ENCODE measurements at places on chromosomes 3 and 15. TPM values are rescaled to one million over a fixed set of nuclear protein-coding genes. Genes with fewer than 3 reads are reported as not detected.

GRCh38 chr3:156176048-156176447 is 55.7 kb downstream of the KCNAB1 start:
- no peak for DNase-seq

- DNase-seq, result no peak
Observed at GRCh38 chr15:38549222-38549621, 15.4 kb downstream of the RASGRP1 start.

DNA sequence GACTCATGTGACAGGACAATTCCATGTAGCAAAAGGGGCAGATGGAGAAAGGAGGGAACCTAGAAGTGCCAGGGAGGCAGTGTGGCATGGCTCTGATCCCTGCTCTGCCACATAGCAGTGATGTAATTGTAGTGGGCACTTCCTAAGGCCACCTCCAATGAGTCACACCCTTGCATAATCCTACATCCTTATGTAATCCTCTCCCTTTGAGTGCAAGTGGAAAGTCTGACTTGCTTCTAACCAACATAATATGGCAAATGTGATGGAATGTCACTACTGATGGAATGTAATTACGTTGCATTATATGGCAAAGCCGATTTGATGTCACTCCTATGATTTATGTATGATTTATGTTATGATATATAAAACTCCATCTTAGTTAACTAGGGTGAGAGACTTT is 72.9 kb upstream of the ATP2C1 start:
- DNase-seq, result no peak

DNA sequence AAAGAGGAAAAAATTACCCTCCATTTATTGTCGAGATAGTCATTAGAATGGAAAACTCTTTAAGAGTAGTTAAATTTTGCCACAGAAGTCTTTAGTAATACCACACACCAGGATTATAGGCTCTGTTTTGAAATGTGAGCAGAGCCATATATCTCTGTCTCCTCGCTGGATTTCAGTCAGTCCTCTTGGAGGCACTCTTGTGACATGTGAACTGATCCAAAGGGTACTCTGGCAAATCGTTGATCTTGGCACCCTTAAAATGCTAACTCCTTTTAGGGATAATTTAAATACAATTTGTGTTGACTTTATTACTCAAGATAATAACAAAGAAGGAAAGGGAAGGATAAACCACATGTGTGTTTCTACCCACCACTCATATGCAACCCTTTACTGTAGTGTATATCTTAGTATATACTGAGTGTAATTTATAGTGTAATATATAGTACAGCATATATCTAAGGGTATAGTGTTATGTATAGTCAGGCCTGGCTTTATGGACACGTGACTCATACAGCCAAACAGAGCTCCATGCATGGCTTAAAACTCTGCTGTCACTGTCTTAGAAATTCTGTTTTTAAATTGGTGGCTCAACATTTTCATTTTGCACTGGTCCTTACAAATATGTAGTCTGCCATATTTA is 12.3 kb upstream of the KPNA4 start:
- DNase-seq, result no peak

DNA sequence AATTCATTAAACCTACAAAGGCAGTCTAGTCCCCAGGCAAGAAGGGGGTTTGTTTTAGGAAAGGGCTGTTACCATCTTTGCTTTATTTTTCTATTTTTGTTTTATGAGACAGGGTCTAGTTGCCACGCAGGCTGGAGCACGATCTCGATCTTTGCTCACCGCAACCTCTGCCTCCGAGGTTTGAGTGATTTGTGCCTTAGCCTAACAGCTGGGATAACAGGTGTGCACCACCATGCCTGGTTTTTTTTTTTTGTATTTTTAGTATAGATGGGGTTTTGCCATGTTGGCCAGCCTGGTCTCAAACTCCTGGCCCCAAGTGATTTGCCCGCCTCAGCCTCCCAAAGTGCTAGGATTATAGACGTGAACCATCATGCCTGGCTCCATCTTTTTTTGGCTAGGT is 4.9 kb downstream of the HIGD1A start:
- DNase-seq, result no peak

GRCh38 chr3:126684218-126684751 is 19.8 kb upstream of the CHCHD6 start:
- DNase-seq, result no peak

GRCh38 chr3:151895478-151896241 is 22.2 kb downstream of the SUCNR1 start:
- DNase-seq, result no peak

DNA sequence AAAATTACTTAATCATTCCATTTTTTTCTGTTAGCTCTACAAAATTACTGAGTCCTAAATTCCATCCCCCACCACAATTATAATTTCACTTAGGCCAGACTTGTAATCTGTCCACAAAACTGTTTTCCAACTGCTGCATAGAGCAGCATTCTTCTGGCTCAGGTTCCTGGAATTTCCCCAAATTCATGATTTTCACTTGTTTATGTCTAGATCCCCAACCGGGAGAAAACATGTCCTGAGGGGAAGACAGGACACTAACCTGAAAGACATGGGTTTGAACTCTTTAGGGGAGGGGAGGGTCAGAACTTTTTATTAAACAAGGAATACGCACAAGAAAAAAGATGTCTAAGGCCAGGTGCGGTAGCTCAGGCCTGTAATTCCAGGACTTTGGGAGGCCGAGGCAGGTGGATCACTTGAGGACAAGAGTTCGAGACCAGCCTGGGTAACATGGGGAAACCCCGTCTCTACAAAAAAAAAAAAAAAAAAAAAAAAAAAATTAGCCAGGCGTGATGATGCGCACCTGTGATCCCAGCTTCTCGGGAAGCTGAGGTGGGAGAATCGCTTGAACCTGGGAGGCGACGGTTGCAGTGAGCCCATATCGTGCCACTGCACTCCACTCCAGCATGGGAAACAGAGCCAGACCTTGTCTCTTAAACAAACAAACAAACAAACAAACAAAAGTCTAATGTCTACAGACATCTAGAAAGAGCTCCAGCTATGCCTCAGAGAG is 1.5 kb downstream of the ETFA start:
- no peak for DNase-seq

DNA sequence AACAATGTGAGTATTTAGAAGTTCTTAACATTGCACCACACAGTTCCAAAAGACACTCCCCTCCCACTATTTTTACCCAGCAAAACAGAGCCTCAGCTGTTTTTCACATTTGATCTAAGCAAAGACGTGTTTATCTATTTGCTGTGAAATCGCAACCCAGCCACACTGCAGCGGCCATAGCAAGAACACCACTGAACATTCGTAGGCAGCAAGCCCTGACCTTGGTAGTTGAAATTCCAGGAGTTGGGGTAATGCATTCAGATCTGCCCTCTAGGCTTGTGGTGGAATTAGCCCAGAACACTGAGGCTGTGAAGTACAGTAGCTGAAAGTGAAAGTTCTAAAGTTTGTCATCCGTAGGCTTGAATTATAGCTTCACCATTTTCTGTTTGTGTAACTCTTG is 17.1 kb upstream of the SLC24A5 start:
- DNase-seq, result no peak

Gene PP2D1
- total RNA-seq, result not detected

Gene SLC12A1
- not detected for total RNA-seq

Gene CX3CR1
- 1.5 TPM for total RNA-seq

Measured in lower leg skin (tissue), 4 donors.